ENCODE measurements at places on chromosomes 1 and 21. TPM values are rescaled to one million over a fixed set of nuclear protein-coding genes. Genes with fewer than 3 reads are reported as not detected.

Gene TMEM200B
- total RNA-seq, result not detected

DNA sequence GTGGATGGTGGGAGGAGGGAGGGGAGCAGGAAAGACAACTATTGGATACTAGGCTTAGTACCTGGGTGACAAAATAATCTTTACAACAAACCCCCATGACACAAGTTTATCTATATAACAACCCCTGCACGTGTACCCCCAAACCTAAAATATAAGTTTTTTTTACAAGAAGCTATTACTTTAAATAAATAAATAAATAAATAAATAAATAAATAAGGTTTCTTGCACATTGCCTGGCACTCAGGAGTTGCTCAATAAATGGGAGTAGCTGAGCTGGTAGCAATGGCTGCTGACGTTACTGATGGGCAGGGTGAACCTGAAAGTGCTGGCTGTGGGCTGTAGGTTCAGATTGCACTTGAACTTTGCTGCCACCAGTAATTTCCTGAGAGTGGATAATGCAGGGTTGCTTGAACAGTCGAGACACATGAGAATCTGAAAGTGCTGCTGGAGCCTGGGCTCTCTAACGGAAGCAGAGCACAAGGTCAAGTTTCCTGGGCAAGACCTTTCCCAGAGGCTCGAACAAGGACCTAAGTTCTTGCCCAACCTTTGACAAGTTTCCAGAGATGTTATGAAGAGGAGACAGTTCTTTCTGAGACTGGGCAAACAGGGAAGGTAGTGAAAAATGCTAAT lies 14.8 kb upstream of the KCNE2 start:
- no peak for DNase-seq

GRCh38 chr1:110280126-110280525 lies 59.1 kb upstream of the RBM15 start:
- no peak for DNase-seq

DNA sequence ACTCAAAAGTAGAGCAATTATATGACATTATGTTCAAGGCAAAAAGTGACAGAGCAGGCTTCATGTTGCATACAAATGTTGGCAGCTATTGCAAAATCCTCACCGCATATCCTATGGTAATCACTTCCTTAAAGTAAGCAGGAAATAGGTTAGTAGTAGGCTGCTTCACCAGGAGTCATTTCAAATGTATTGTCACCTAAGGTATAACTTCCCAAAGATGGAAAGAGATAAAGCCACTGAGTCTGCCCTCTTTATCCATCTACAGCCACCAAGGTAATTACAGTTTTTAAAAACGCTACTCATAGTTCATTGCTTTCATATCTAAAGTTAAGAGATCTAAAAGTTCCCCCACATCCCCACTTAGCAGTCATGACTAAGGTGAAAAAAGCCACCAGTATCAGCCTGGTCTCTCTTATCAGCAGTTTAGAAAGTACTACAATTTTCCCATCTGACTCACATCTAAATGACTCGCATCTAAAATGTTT lies 31.6 kb upstream of the UBE2U start:
- peak; percentile 44 for DNase-seq

DNA sequence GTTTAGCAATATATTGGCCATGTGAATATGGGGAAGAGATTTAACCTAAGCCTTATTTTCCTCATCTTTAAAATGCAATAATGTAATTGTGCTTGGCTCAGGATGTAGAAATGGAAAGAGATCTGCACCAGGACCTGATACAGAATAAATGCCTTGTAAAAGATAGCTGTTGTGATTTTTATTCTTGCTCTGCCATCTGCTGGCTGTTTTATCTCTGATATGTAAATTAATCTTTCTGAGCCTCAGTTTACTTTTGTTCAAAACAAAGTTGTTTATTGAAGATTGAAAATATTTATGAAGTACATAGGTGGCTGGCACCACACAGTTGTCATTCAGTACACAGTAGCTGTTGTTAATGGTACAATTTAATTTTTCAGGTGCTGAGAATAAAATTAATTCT lies 21.9 kb downstream of the ZYG11B start:
- peak; percentile 6 for DNase-seq

Gene CPLANE2
- 8.3 TPM for total RNA-seq

- peak; percentile 39 for DNase-seq
Measured at GRCh38 chr1:69305621-69306020, 262.1 kb upstream of the LRRC7 start.

Gene GNAT2
- not detected for total RNA-seq

DNA sequence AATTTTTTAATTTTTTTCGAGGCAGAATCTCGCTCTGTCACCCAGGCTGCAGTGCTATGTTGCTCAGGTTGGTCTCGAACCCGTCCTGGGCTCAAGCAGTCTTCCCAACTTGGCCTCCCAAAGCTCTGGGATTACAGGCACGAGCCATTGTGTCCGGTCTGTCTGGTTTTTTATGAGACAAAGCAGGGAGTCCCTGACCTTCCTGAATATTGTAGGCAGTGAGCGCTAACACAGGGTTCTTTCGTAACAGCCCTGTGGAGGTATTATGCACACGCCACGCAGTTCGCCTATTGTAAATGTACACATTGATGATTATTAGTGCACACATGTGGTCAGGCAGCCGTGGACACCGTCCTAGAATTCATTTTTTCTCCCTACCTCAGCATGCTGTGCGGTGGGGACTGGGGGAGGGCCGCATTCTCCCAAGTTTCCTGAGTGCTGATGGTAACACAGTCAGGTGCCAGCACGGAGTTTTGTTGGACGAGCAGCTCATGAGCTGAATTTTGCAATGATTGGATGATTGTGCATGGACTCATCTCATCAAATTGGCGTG lies 19.6 kb downstream of the SPSB1 start:
- DNase-seq, result no peak

Gene GLRX2
- 74.2 TPM for total RNA-seq

GRCh38 chr1:3192825-3193224 lies 123.8 kb downstream of the PRDM16 start:
- DNase-seq, result no peak

Gene KRTAP19-1
- total RNA-seq, result not detected

GRCh38 chr1:178577882-178578281 lies 65.0 kb downstream of the TEX35 start:
- no peak for DNase-seq

DNA sequence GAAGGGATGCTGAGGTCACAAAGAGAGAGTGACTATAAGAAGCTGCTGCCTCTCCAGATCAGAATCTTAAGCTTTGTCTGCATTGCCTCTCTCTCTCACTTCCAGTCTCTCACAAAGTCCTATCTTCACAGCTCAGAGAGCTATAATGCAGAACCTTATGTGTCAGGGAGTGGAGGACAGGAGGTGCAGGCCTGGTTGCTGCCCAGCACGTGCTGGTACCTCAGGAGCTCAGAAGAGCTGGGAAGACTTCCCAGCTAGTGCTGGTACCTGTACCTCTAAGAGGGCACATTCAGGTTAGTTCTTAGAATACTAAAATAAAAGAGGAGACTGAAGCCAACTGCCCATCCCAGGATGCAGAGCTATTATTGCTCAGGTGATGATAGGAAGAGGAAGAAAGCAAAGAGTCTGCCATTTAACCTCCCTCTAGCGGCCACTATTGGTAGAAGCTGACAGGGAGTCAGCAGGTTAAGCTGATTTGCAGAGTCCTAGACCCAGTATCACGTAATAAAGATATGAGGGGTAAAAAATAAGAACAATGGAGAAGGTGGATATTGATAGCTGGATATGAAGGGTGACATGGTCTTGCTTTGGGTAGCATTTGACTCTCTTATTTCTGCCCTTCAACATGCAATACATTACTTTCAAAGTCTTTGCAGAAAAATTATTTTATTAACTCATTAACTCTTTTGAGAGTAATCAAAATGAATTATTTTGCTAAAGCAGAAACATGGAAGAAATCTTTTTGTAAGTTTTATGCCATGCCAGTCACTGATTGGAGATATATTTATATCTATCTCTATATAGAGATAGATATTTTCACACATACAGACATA lies 138.1 kb upstream of the HMCN1 start:
- DNase-seq, result peak; percentile 84

Gene CYP4A22
- total RNA-seq, result not detected

DNA sequence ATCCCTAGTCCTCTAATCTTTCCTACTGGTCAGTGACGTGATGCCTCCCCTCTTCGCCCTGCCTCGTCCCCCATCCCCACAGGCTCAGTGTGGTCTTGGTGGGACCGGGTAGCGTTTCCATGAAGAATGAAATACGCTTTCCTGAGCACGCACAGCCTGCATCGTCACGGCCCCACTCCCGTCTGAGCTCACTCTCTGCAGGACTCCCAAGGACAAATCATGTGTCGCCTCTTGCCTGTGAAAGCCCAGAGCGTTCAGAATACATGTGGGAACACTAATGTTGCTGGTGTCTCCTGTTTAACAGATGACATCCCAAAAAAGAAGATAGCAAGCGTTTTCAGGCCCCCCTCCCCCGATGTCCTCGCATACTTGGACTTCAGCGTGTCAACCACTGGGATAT lies 49.2 kb downstream of the S100B start:
- no peak for DNase-seq

Gene SLC66A1
- 16.2 TPM for total RNA-seq

GRCh38 chr1:90715309-90715708 lies 1.8 kb downstream of the BARHL2 start:
- DNase-seq, result no peak

GRCh38 chr1:111611986-111612385 lies 7.6 kb upstream of the RAP1A start:
- DNase-seq, result no peak

Gene GJA4
- not detected for total RNA-seq

DNA sequence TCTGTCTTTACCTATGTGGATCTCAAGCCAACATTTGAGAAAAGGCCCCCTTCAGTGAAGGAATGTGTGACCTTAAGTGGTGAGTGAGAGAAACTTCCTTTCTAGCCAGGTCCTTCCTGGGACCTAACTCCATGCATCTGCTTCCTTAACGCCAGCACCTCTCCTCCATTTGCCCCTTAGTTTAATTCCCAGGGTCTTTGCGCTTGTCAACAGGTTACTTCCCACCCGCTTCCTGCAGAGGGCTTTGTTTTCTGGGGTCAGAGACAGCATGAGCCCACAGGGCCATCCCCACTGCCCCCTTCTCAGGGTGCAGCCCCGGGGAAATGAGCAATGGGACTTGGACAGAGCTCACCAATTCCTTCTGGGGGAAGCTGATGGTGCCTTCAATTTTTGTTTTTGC lies 54.8 kb downstream of the EVA1C start:
- no peak for DNase-seq

Gene PTCH2
- total RNA-seq, result 0.79 TPM

GRCh38 chr1:91844862-91845528 lies 41.0 kb downstream of the TGFBR3 start:
- DNase-seq, result peak; percentile 96

DNA sequence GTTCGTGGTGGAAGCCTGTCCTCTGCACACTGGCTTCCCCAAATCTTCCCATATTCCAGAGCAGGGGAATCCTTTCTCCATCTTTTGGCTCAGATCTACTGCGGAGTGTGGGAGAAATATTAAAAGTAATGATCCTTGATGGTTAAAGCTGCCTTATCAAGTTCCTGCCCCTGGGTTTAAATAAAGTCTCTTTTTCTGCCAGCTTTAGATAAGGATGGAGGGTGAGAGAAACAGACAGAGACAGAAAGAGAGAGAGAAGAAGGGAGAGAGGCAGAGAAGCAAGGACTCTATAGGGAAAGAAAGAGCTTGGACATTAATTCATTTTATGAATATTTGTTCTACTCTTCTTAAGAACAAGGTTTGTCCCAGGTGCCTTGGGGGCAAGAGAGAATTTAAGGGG lies 98.0 kb downstream of the KCNJ15 start:
- no peak for DNase-seq

- DNase-seq, result peak; percentile 58
Measured at GRCh38 chr1:9439074-9439761, 100.0 kb upstream of the SLC25A33 start.

Gene S100B
- total RNA-seq, result not detected

Gene C8B
- total RNA-seq, result not detected

GRCh38 chr21:29775462-29775861 lies 164.3 kb downstream of the GRIK1 start:
- DNase-seq, result no peak

Gene SPRR1B
- total RNA-seq, result 4.0 TPM

DNA sequence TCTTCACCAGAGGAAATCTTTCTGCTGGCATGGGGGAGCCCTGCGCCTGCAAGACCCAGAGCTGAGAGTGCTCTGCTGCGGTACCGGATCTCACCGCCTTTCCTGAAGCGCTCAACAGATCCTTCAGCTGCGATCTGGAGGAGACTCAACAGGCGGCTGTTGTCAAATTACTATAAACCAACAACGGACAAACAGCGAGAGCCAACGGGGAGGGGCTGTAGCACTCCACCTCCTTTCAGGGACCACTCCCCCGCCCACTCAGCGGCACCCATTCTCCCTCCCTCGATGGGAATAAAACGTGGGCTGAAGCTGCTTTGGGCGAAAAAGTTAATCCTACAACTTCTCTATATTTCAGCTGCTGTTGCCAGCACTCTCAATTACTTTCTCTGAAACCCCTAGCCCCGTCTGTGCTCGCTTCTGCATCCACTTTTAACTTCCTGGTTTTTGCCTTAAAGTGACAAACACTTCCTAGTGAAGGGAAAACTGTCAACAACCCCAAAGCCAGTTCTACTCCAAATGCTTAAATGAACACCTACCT lies at the start of gene FMO5:
Gene FMO5 (minus strand): TSS at position 147 of the 538 bp plus-strand sequence. CDS start 310 bp downstream, outside the sequence.
- peak; percentile 55 for DNase-seq

- DNase-seq, result peak; percentile 52
Measured at GRCh38 chr1:209879539-209879938, 51.8 kb downstream of the UTP25 start.

GRCh38 chr1:20223106-20223505 lies 36.8 kb upstream of the PLA2G2C start:
- DNase-seq, result no peak

DNA sequence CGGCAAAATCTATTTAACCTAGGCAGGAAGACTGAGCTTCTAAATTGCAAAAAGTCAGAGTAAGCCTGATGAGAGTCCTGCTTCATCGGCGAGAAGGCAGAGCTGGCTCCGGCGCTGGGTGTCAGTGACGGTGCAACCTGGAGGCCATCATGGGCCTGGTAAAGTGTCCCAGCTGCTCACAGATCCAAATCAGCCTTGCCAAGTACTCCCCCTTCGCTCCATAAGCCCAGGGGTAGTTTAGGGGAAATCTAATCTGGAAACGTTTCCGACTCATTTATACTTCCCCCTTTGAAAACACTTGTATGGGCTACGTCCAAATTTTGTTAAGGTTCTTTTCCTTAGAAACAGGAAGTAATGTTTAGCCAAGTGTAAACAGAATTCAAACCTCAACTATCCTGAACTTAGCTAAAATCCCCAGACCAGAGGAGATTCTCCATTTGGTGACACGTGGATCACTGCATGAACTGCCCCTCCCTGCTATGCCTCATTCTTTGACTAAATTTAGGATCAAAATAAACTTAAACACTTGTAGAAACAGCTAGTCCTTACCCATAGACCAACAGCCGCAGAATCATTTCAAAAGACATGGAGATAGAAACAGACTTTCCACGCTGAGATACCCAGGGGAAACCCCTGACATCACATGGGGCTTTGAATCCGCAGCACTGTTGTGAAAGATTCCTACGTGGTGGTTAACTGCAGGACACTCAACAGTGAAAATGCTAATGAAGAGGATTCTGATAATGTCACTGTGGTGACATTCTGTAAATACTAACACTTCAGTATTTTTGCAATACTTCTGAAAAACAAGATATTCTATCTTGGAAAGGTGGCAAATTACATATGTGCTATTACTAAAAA lies 172.7 kb downstream of the TGFBR3 start:
- DNase-seq, result no peak

GRCh38 chr1:45617618-45618017 lies 6.2 kb downstream of the CCDC17 start:
- DNase-seq, result no peak

GRCh38 chr1:151157067-151157531 lies 650 bp downstream of the TNFAIP8L2 start:
- DNase-seq, result no peak

Gene KIF17
- total RNA-seq, result 1.9 TPM

Gene KMO
- total RNA-seq, result 1.8 TPM
